ENCODE measurements at places on chromosomes 7 and 10.

GRCh38 chr7:132154695-132155471 lies 421.4 kb downstream of the PLXNA4 start:
- no peak for DNase-seq

- no peak for DNase-seq
Measured at GRCh38 chr7:54705436-54705835, 53.6 kb downstream of the SEC61G start.

DNA sequence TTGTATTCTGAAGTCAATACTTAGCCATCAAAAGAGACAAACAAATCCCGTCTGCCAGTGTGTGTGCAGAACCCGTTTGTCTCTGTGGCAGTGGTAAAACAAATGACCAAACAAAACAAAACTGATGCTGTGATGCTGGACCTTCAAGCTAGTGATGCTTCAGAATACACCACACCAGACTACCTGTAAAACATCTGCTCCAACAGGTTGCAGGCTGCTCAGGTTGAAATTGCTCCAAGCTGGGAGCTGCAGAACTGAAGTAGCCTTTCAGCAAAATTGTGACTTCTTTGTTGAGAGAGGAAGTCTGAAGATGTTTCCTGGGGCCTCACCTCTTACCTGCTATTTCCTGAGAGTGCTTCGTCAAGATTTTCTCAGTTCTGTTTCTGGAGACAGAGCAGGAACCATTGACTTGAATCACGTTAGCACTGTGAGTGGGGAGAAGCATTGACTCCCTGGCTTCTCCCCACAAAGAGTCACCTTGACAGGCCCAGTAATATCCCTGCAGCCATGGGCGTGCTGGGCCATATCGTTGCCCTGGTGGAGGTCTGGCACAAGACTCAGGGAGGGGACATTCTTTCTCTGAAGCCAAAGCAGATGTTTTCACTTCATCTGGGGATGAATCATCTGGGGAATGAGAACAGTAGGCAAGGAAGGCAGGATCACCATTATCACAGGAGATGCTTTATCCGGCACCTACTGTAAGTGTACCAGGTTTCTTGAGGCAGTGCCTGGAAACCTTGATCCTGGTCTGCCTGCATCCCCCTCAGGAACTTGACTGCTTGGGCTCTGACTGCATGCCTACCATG lies 80.2 kb downstream of the RBM20 start:
- no peak for DNase-seq

DNA sequence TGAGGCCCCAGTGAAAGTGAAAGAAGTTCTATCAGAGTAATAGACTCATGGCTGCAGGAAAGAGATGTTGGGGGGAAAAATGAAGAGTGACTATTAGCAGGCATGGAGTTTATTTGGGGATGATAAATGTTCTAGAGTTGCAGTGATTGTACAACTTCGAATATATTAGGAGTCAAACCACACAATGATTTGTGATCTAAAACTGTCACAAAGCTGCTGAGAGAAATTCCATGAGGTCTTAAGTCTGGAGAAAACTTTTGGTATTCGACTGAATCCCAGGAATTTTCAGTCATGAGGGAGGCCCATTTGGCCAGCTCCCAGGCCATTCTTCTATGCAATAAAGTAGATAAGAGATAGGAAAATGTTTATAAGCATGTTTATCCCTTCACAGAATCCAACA lies 55.9 kb upstream of the UNC5B start:
- no peak for DNase-seq

GRCh38 chr7:108592646-108593201 lies 23.1 kb downstream of the DNAJB9 start:
- DNase-seq, result no peak

DNA sequence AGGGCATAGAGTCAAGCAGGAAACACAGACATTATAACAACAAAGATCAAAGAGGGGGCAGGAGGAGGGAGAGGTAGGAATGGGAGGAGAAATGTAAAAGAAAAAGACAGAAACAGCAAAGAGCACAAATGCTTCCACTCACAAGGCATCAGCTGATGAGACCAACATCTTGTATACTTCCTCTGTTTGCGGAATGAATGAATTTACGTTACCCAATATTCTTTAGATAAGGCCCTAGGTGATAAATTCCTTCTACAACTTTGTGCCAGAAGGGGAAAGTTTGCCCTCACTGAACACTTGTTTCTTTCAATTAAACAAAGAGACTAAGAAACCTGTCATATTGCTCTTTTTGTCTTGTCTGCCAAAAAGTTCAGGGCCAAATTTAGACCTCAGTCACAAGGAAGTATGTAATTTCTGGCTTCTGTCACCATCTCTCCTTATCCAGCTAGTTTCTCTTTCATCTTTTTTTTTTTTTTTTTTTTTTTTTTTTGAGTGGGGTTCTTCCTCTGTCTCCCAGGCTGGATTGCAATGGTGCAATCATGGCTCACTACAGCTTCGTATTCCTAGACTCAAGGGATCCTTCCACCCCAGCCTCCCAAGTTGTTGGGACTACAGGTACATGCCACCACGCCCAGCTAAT lies 116.4 kb upstream of the NANOS1 start:
- no peak for DNase-seq

Measured in stimulated activated CD8-positive, alpha-beta memory T cell treated with anti-CD3 and anti-CD28 coated beads, Interleukin-2, amount 100 ng/mL, for 48 hours (primary cell).